ENCODE measurements at places on chromosomes 7 and 10.

DNA sequence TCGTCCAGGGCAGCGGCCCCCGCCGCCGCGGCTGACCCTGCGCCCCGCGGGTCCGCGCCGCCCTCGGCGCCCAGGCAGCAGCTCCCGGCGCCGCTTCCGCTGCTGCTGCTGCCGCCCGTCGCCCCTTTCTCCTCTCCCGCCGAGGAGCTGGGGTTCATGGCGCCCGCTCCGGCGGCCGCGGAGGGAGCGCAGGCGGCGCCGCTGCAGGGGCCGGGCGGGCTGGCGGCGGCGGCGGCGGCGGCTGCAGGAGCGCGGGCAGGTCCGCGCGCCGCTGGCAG, 286 bp downstream of the DGKI start:
- DNase-seq = no peak

DNA sequence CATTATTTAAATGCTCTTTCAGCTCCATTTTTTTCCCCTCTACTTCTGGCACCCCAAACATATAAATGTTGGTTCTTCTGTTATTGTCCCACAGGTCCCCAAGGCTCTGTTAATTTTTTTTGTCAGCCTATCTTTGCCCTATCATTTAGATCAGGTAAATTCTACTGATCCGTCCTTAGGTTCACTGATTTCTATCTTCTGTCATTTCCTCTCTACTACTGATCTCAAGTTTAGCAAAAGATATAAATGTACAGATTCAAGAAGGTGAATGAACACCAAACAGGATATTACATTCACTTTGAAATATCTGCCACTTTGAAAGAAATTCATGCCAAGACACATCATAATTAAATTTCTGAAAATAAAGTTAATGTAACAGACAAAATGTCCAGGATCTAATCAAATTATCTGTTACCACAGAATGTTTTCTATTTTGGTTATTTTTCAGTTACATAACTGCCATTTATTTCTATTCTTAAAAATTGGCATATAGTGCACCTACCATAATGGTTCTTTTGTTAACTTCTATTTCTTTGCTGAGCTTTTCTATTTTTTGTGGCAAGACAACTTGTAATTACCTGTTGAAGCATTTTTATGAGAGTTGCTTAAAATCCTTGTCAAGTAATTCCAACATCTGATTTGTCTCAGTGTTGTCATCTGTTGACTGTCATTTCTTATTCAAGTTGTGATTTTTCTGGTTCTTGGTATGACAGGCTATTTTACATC, 12.1 kb upstream of the CUBN start:
- no peak for DNase-seq

GRCh38 chr7:51023547-51023946, 240.9 kb upstream of the GRB10 start:
- DNase-seq = no peak

DNA sequence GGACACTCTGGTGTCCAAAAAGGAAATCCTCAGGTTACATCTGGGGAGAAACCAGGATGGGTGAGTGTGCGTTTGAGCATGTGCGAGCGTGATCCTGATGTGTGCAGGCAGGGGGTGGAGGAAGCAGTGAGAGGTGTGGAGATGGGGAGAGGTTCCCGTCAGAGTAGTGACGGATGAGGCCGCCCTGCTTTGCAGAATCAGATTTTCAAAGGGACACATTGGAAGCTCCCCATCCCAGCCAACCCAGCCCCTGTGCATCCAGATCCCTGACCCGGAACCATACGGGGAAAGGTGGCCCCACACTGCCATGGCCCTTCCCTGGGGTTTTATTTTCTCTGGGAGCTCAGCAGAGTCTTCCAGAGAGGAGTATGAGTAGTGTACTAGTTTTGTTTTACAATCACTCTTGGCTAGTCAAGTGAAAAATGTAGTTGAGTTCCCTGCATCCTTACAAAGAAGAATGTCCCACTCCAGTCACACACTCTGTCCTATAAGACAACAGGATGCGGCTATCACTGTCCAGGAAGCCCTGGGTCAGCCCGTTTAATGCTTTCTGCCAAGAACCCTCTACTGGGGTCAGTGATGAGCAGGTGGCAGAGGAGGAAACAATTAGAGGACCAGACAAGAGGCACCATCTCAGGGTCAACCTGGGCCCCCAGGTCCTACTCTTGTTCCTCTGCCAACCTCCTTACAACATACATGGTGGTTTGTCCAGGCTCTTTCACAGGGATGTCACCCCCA, 46.8 kb upstream of the PDLIM1 start:
- DNase-seq = no peak

GRCh38 chr10:43045631-43046287, 31.1 kb upstream of the RET start:
- no peak for DNase-seq

- no peak for DNase-seq
Measured at GRCh38 chr7:22435720-22436119, 64.3 kb downstream of the STEAP1B start.

- no peak for DNase-seq
Measured at GRCh38 chr10:51080311-51081006, 6.2 kb downstream of the PRKG1 start.

DNA sequence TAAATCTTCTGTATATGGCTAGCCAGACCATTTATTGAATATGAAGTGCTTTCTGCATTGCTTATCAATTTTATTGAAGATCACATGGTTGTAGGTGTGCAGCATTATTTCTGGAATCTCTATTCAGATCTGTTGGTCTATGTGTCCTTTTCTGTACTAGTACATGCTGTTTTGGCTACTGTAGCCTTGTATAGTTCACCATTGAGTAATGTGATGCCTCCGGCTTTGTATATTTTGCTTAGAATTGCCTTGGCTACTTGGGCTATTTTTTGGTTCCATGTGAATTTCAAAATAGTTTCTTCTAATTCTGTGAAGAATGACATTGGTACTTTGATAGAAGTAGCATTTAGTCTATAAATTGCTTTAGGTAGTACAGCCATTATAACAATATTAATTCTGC, 1187.2 kb downstream of the XPNPEP1 start:
- DNase-seq = no peak

- no peak for DNase-seq
Measured at GRCh38 chr10:101563497-101564040, 24.5 kb downstream of the POLL start.

DNA sequence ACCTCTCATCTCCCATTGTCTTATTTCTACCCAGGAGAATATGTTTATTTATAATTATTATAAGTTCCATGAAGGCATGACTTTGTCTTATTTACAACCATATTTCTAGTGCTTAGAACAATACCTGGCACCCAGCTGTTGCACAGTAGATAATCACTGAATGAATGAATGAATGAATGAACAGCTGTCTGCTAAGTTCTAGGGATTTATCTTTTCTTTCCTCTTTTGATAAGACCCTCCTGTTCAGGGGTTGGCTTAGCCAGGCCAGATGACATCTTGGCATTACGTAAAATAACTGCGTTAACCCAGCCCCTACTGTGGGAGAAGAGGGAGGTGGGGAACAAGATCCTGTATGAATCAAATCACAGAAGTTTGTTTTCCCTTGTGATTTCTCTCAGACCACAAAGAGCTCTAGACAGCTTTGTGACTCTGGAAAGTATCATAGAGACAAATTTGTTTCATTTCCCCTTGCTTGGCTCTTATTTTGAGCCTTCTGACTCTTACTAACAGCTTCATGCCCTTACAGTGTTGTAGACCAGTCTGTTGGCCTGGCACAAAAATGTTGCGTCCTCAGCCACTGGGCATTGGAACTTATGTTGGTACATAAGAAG, 8.4 kb downstream of the ZNF862 start:
- DNase-seq = no peak

DNA sequence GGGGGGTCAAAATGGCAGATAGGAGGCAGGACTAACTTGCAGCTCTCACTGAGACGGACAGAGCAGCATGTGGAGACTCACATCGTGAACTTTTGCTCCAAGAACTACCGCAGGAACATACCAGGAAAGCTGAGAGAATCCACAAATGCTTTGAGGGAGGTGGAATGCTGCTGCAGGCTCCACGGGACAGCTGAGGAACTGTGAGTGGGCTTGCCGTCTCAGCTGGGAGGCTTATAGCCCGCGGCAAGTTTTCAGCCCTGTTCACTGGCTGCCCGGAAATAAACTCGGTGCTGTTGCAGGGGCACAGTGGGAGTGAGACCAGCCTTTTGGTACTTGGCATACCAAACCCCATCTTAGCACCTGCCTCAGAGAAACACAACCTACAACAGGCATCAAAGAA, 19.1 kb upstream of the WDR11 start:
- no peak for DNase-seq

- no peak for DNase-seq
Measured at GRCh38 chr7:155173905-155174304, 103.8 kb downstream of the HTR5A start.

GRCh38 chr10:48526846-48527505, 77.9 kb downstream of the ARHGAP22 start:
- DNase-seq = no peak

GRCh38 chr7:88092676-88092999, 127.2 kb downstream of the SRI start:
- no peak for DNase-seq

GRCh38 chr7:116525298-116525912, 569 bp downstream of the CAV1 start:
- no peak for DNase-seq

DNA sequence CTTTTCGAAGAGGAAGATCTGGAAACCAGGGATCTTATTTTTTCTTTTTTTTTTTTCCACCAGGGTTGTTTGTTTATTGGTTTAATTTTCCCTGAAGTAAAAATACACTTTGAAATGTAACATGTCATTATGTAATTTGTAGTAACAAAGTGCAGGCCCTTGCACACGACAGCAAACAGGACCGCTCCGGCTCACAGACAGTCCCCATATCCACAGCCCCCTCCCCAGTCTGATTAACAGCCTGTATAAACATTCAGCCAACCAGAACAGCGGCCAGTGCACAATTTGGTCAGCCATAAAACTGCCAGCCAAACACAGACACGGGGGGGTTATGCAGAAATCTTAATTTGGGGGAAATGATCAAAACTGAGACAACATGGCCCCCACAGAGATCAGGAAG, 431.6 kb upstream of the NPVF start:
- DNase-seq = no peak

GRCh38 chr10:131738396-131738735, 162.4 kb upstream of the PPP2R2D start:
- no peak for DNase-seq

GRCh38 chr10:96789571-96790108, 42.5 kb upstream of the LCOR start:
- no peak for DNase-seq

- no peak for DNase-seq
Measured at GRCh38 chr10:103699611-103700435, 155.6 kb downstream of the SH3PXD2A start.

DNA sequence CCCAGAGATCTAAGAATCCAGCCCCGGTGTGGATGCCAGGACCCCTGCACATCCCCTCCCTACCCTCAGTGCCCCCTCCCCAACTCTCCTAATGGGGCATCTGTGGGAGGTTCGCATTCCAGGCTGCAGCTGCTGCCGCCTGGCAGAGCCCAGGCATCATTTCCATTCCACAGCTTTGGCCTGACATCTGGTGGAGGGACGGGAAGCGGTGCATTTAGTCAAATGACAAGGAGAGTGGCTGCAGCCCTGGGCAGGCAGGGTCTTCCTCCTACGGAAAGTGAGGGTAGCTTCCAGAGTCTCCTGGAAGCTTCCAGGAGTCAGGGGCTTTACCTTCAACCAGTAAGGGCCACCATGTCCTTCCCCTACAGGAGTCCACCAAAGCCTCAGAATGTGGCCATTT, 30.8 kb downstream of the PRLHR start:
- no peak for DNase-seq

DNA sequence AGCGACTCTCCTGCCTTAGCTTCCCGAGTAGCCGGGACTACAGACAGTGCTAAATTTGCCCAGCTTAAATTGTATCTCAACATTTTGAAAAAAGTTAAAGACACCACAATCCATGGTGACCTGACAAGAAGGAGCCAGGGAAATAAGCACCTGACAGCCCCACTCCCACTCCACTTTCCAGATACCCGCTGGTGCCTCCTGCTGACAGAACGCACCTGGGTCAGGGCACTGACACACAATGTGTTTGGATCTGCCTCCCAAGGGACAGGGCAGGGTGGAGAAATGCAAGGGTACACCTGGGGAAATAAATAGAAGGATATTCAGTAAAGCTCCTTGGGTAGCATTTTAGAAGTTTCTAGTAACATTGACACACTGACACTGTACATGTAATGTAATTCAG, 58.9 kb upstream of the OPN4 start:
- DNase-seq = no peak

- DNase-seq = no peak
Measured at GRCh38 chr7:9691286-9691685, 1257.9 kb downstream of the NXPH1 start.

DNA sequence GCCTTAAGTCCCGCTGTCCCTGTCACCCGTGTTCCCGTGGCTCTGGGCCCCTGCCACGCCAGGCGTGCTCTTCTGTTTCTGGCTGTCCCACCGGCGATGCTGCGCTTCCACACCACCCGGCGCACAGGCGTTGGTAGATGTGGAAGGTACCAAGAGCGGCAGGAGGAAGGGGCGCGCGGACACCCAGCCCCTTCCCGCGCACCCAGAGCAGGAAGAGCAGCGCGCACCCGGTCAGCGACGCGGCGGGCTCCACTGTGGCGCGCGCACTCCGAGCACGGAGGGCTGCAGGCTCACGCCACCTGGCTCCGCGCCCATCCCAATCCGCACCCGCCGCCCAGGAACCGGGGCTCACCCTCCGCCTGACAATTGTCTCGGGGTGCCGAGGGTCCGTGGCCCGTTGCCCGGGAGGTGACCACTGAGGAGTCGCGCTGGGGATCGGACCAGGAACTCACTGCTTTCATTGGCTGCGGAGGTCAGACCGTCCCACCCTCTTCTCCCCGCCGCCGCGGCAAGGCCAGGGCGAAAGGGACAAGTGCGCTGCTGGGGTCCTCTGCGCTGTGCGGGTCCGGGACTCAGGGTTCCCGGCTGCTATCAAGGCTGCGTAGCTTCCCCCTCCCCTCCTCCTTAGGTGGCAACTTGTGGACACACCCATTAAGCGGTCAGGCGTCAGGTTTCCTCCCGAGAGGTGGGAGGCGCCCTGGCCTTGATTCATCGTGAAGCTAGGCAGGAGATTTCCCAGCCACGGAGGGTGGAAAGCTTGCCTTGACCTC, 121.6 kb upstream of the ZNF92 start:
- DNase-seq = no peak

DNA sequence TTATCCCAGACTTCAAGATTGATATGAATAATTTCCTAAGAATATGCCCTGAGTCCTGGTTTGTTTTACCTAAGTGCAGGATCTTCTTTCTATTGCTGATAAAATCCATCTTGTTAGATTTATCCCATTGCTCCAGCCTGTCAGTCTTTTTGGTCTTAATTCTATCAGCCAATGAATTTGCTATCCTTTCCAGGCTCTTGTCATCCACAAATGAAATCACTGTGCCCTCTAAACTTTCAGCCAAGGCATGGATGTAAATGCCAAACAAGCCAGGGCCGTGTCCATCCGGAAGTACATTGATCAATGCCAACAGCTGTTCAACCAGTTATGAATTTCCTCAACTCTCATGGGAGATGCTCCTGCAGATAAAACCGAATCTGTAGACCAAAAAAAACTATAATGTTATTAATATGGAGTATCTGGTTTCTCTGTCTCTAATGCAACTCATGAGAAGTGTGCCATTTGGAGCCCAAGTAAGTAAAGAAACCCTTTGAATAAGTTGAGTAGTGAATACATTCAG, 40.0 kb downstream of the NPY start:
- no peak for DNase-seq

Measured in brain pericyte (primary cell).